ENCODE measurements at places on chromosomes 7 and 10. TPM values are rescaled to one million over a fixed set of nuclear protein-coding genes. Genes with fewer than 3 reads are reported as not detected.

DNA sequence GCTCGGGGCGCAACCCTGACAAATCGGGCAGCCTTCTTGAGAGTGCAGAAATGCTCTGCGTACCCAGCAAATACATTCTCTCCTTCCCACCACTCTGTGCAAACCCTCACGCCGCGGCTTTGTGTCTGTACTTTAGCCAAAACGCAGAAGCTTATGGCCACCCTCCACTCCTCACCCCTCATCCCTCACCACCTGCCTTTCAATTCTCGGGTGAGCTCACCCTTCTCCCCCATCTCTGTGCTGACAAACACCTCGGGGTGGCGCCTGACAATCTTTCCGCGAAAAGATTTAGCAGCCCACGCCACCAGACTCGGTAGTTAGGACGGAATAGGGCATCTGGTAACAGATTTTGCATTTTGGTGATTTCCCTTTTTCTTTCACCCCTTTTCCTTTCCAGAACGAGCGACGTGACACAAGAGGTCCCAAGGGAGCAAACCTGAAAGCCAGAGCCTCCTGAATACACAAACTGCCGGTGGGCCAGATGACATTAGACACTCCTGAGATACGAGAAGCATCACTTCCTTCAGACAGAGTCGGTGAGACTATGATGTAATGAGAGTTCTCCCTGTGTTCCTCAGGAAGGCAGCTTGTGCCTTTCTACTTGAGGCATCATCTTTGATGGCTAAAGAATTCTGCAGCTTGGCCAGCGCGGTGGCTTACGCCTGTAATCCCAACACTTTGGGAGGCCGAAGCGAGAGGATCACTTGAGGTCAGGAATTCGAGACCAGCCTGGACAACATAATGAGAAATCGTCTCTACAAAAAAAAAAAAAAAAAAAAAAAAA lies 671 bp upstream of the ATAD1 start:
- H3K4me3 ChIP-seq = peak overlapping the region; percentile 94
- no peaks in the 10 kb centered on the region for H3K27me3 ChIP-seq
- peak overlapping the region; percentile 98 for H3K27ac ChIP-seq
- DNase-seq = peak; percentile 63
- no peaks in the 10 kb centered on the region for H3K36me3 ChIP-seq
- peaks cover 4% of the 10 kb centered on the region for H3K4me1 ChIP-seq

- H3K4me1 ChIP-seq = no peaks in the 10 kb centered on the region
- H3K4me3 ChIP-seq = no peak overlapping the region
- no peak overlapping the region for H3K27ac ChIP-seq
- H3K36me3 ChIP-seq = no peaks in the 10 kb centered on the region
These were observed 49.0 kb downstream of the NT5C2 start for GRCh38 chr10:103144041-103144440.

DNA sequence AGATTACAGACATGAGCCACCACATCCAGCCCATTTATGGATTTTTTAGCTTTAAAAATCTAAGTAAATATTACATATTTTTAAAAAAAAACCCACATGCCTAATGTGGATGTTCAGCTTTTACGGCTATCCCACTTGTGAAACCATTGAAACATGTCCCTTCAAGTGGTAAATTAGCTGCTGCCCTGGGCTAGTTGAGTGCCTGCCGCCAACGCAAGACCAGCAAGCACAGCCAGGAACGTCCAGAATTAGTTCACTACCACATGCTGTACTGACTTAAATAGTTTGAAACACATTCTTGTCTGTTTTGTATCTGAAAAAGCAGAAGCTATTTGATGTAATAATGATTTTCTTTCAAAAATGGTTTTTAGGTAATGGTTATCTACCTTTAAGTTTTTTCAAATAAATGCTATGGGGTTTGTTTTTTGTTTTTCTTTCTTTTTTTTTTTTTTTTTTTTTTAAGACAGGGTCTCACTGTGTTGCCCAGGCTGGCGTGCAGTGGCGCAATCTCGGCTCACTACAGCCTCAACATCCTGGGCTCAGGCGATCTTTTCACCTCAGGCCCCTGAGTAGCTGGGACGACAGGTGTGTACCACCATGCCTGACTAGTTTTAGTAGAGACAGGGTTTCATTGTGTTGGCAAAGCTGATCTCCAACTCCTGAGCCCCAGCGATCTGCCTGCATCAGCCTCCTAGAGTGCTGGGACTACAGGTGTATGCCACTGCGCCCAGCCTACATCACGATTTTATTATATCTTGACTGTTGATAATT lies 57.0 kb downstream of the KLRG2 start:
- no peak for DNase-seq
- H3K4me1 ChIP-seq = no peaks in the 10 kb centered on the region
- peaks cover 1% of the 10 kb centered on the region for H3K36me3 ChIP-seq
- H3K27me3 ChIP-seq = no peaks in the 10 kb centered on the region
- no peak overlapping the region for H3K4me3 ChIP-seq

DNA sequence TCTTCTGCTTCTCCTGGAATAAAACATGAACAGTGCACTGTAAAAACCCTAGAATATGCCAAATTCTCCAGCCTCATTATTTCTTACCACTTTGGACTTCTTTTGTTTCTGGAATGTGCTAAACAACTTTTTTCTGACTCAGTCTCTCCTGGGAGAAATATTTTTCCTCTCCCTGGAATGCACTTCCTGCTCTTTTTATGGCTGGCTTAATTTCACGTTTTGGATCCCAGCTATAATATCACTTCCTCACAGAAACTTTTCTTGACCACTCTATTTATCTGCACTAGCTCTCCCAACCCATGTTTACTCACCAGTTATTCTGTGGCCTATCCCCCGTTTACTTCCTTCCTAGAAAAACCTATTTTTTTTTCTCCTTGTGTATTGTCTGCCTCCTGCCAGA lies 26.7 kb downstream of the ABCB5 start:
- no peaks in the 10 kb centered on the region for H3K27me3 ChIP-seq
- H3K27ac ChIP-seq = no peak overlapping the region
- no peaks in the 10 kb centered on the region for H3K36me3 ChIP-seq
- no peak for DNase-seq
- no peaks in the 10 kb centered on the region for H3K4me1 ChIP-seq

DNA sequence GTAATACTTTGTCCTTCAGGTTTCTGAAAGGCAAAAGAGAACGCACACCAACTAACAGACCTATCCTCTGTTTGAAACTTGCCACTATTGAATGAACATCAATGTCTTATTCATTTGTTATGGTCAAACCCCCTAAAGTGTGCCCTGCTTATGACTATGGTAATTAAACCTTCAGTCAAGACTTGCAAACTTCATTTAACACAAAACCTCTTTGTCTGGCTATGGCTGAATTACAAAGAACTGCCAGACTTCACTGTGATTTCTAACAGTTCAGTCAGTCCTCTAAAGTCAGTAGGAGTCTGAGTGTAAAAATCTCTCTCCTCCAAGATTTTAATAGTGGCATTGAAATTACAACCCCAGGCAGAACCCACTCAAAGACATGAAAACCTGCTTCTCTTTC lies 702.5 kb upstream of the LRRN3 start:
- no peaks in the 10 kb centered on the region for H3K4me1 ChIP-seq
- H3K27ac ChIP-seq = no peak overlapping the region
- no peak for DNase-seq

GRCh38 chr10:43607199-43607573 lies 948 bp downstream of the ZNF485 start:
- no peak overlapping the region for H3K27ac ChIP-seq
- H3K27me3 ChIP-seq = no peaks in the 10 kb centered on the region
- H3K36me3 ChIP-seq = peaks cover 4% of the 10 kb centered on the region
- H3K4me3 ChIP-seq = peak overlapping the region; percentile 86

DNA sequence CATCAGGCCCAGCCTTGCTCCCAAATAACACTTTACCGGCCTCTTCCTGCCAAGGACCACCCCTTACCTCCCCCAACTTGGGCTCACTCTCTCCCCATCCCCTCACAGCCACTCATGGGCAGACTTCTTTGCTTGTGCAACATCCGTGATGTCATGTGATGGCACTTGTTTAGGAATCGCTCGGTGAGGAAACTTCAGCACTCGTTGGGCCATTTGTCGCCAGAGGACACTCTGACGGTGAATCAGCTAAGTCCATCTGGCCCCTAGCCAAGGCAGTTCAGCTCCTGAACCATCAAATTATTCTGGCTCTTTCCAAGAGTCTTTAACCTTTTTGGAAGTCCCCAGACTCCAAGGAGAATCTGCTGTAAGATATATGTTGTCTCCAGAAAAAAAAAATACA lies 19.2 kb downstream of the BTBD16 start:
- DNase-seq = no peak
- H3K4me3 ChIP-seq = no peak overlapping the region
- no peaks in the 10 kb centered on the region for H3K36me3 ChIP-seq
- peaks cover 7% of the 10 kb centered on the region for H3K27me3 ChIP-seq
- H3K27ac ChIP-seq = no peak overlapping the region

- no peaks in the 10 kb centered on the region for H3K27me3 ChIP-seq
- DNase-seq = no peak
- no peak overlapping the region for H3K27ac ChIP-seq
- no peak overlapping the region for H3K4me3 ChIP-seq
These were observed 121.2 kb downstream of the SLC25A13 start for GRCh38 chr7:96200740-96201139.

- no peaks in the 10 kb centered on the region for H3K4me1 ChIP-seq
- no peaks in the 10 kb centered on the region for H3K27me3 ChIP-seq
- no peaks in the 10 kb centered on the region for H3K36me3 ChIP-seq
- H3K27ac ChIP-seq = no peak overlapping the region
- no peak overlapping the region for H3K4me3 ChIP-seq
These were observed 123.0 kb upstream of the JCAD start for GRCh38 chr10:30182191-30183054.

- H3K4me1 ChIP-seq = no peaks in the 10 kb centered on the region
- no peak overlapping the region for H3K4me3 ChIP-seq
- no peaks in the 10 kb centered on the region for H3K27me3 ChIP-seq
- H3K27ac ChIP-seq = no peak overlapping the region
These were observed 50.5 kb upstream of the YAE1 start for GRCh38 chr7:39515534-39516228.

GRCh38 chr7:151529842-151530241 lies 10.1 kb upstream of the RHEB start:
- no peak overlapping the region for H3K27ac ChIP-seq
- H3K4me1 ChIP-seq = no peaks in the 10 kb centered on the region
- no peaks in the 10 kb centered on the region for H3K27me3 ChIP-seq
- DNase-seq = no peak
- no peak overlapping the region for H3K4me3 ChIP-seq

DNA sequence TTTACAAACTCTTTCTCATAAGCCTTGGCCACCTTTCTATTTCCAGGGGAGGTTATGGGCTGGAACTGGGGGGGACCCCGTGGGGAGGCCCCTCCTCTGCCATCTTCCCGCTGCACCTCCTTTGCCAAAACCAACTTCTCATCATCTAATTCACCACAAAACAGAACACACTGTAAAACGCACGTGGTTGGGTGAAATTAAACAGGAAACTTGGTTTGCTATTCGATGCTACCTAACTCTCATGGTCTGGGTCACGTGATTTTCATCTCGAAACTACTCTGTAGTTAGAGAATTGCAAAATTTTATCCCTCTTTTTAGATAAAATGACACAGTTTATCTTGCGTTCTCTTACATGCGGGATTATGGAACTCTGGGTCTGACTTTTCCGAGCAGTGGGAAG lies 242.0 kb downstream of the ZMYND11 start:
- H3K27ac ChIP-seq = no peak overlapping the region
- no peak for DNase-seq
- H3K4me1 ChIP-seq = no peaks in the 10 kb centered on the region
- no peaks in the 10 kb centered on the region for H3K36me3 ChIP-seq
- H3K27me3 ChIP-seq = no peaks in the 10 kb centered on the region
- H3K4me3 ChIP-seq = no peak overlapping the region

GRCh38 chr10:49523301-49523700 lies 15.6 kb downstream of the ERCC6 start:
- DNase-seq = no peak
- H3K36me3 ChIP-seq = peaks cover 23% of the 10 kb centered on the region
- no peaks in the 10 kb centered on the region for H3K4me1 ChIP-seq
- no peak overlapping the region for H3K4me3 ChIP-seq
- no peaks in the 10 kb centered on the region for H3K27me3 ChIP-seq

- no peaks in the 10 kb centered on the region for H3K27me3 ChIP-seq
- no peaks in the 10 kb centered on the region for H3K36me3 ChIP-seq
- no peaks in the 10 kb centered on the region for H3K4me1 ChIP-seq
- H3K4me3 ChIP-seq = peak overlapping the region; percentile 80
These were observed 578 bp downstream of the ZMYND11 start for GRCh38 chr10:135601-136464.

- H3K36me3 ChIP-seq = no peaks in the 10 kb centered on the region
- H3K27ac ChIP-seq = peak overlapping the region; percentile 9
- no peaks in the 10 kb centered on the region for H3K27me3 ChIP-seq
- H3K4me3 ChIP-seq = peak overlapping the region; percentile 95
- DNase-seq = no peak
These were observed 565 bp downstream of the STRIP2 start for GRCh38 chr7:129434675-129435318.

DNA sequence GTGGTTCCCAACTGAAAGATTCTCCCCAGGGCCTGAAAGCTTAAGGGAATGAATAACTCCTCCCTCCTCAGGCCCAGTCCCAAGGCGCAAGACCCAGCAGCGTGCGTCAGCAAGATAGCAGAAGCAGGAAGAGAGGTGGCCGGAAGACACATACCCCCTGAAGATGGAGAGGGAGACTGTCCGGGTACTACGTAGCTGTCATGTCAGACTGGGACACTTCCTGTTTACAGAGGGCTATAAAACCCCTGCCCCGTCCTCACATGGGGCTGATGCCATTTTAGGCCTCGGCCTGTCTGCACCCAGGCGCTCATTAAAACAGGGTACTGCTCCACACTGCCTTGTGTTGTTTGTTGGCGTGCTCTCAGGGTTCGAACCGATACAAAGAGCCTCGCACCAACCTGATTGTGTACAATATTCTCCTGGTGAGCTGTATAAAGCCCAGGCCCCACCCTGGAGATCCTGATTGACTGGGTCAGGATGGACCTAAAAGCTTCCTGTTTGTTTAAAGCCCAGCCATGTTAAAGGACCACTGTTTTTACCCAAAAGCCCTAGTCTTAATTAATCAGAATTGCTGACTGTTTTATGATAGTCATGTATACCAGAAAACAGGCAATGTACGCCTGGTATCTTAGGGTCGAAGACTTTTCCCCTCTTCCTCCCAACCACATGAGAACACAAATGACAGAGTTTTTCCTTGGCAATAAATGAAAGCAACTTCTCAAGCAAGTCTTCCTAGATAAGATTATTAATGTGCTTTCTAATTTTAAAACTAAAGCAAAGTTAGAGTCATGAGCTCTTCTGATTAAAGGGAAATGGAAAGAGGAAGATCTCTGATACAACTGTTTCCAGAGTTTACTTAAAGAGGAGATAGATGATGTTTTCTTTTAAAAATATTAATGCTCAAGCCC lies 251.5 kb downstream of the DOCK4 start:
- no peak overlapping the region for H3K4me3 ChIP-seq
- DNase-seq = no peak
- H3K36me3 ChIP-seq = no peaks in the 10 kb centered on the region
- no peaks in the 10 kb centered on the region for H3K27me3 ChIP-seq
- no peaks in the 10 kb centered on the region for H3K4me1 ChIP-seq
- no peak overlapping the region for H3K27ac ChIP-seq

The ERVW-1 gene
- not detected for total RNA-seq

The STEAP2 gene
- total RNA-seq = 2.1 TPM

The TMEM213 gene
- not detected for total RNA-seq

The GPR146 gene
- total RNA-seq = 1.1 TPM

The ANLN gene
- 29.1 TPM for total RNA-seq

The MPP7 gene
- total RNA-seq = 0.08 TPM

The CHN2 gene
- total RNA-seq = 0.27 TPM

The FXYD4 gene
- not detected for total RNA-seq

The INPP5F gene
- total RNA-seq = 36.3 TPM

The SPDYE9 gene
- not detected for total RNA-seq

Measured in GM12878 (cell line).